Liver (tissue), 10 donors: ENCODE measurements at places on chromosomes 3 and 15. TPM values are rescaled to one million over a fixed set of nuclear protein-coding genes. Genes with fewer than 3 reads are reported as not detected.
A peak's percentile ranks its signal among the peaks of the same experiment; 100 is the strongest.

INSYN1 gene
- not detected for polyA plus RNA-seq

DNASE1L3 gene
- polyA plus RNA-seq = 201 TPM

SYNPR gene
- polyA plus RNA-seq = not detected

GOLGA6L10 gene
- 0.15 TPM for polyA plus RNA-seq

PLSCR4 gene
- polyA plus RNA-seq = 23.8 TPM

ZDHHC23 gene
- 2.5 TPM for polyA plus RNA-seq

CRTAP gene
- polyA plus RNA-seq = 26.5 TPM

LRRC58 gene
- 4.6 TPM for polyA plus RNA-seq

ITIH1 gene
- polyA plus RNA-seq = 1,193 TPM

MIX23 gene
- polyA plus RNA-seq = 19.6 TPM

GXYLT2 gene
- polyA plus RNA-seq = 0.13 TPM

SEMA7A gene
- polyA plus RNA-seq = 1.4 TPM

- no peak for DNase-seq
Measured at GRCh38 chr3:48832684-48833083, 15.0 kb downstream of the PRKAR2A start.

- no peaks in the 10 kb centered on the region for H3K27me3 ChIP-seq
- H3K36me3 ChIP-seq = no peaks in the 10 kb centered on the region
- H3K27ac ChIP-seq = no peak overlapping the region
- no peak for DNase-seq
Measured at GRCh38 chr3:41125258-41125657, 74.0 kb upstream of the CTNNB1 start.

- no peak for DNase-seq
- no peaks in the 10 kb centered on the region for H3K27me3 ChIP-seq
- peaks cover 30% of the 10 kb centered on the region for H3K4me1 ChIP-seq
- no peak overlapping the region for H3K27ac ChIP-seq
Measured at GRCh38 chr15:84797212-84797611, 19.9 kb upstream of the ALPK3 start.

- no peaks in the 10 kb centered on the region for H3K4me1 ChIP-seq
- no peaks in the 10 kb centered on the region for H3K27me3 ChIP-seq
- no peak overlapping the region for H3K4me3 ChIP-seq
- no peak for DNase-seq
- no peak overlapping the region for H3K27ac ChIP-seq
- H3K36me3 ChIP-seq = no peaks in the 10 kb centered on the region
Measured at GRCh38 chr3:155972885-155973584, 102.6 kb downstream of the GMPS start.

- no peak for DNase-seq
- peak overlapping the region; percentile 89 for H3K27ac ChIP-seq
- peaks cover 2% of the 10 kb centered on the region for H3K36me3 ChIP-seq
- H3K27me3 ChIP-seq = no peaks in the 10 kb centered on the region
- H3K4me1 ChIP-seq = peaks cover 9% of the 10 kb centered on the region
Measured at GRCh38 chr3:52537165-52537620, 788 bp downstream of the UQCC5 start.

GRCh38 chr15:29612701-29613100, 209.6 kb downstream of the TJP1 start:
- H3K36me3 ChIP-seq = no peaks in the 10 kb centered on the region
- H3K27me3 ChIP-seq = no peaks in the 10 kb centered on the region
- no peaks in the 10 kb centered on the region for H3K4me1 ChIP-seq
- H3K27ac ChIP-seq = no peak overlapping the region
- no peak for DNase-seq
- no peak overlapping the region for H3K4me3 ChIP-seq

DNA sequence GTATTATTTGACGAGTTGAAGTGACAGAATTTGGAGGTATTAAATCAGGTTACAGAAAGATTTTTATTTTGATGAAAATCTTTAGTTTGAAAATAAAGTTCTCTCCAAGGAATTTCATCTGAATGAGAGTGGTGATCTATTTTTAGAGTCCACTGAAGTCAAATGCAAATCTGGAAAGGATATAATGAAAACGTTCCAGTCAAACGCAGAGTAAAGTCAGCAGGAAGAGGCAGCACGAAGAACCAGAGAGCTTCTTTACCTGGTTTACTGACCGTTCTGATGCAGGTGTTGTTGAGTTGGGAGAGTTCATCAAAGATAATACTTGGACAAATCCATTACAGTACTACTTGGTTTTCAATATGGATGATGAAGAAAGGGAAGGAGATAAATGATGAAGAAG, 8.7 kb downstream of the P2RY14 start:
- no peaks in the 10 kb centered on the region for H3K4me1 ChIP-seq
- H3K27ac ChIP-seq = no peak overlapping the region
- H3K4me3 ChIP-seq = no peak overlapping the region
- H3K36me3 ChIP-seq = no peaks in the 10 kb centered on the region
- no peak for DNase-seq
- no peaks in the 10 kb centered on the region for H3K27me3 ChIP-seq

- DNase-seq = no peak
- no peak overlapping the region for H3K27ac ChIP-seq
- no peak overlapping the region for H3K4me3 ChIP-seq
Measured at GRCh38 chr15:59801649-59802048, 112.5 kb upstream of the BNIP2 start.

DNA sequence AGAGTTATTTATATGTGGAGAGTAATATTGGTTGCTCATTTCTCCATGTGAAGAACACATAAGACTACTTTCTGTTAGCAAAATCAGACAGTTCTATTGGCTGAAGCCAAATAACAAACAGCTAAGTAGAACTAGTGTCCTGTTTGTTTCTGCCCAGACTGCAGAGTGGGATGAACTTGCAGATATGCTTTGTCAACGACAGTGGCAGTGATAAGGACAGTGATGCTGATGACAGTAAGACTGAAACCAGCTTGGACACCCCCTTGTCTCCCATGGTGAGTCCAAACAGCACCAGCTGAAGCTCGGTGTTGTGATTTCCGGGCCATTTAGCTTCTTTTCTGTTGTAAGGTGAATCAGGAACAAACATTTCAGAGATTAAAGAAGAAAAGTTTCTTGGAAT, 102.6 kb upstream of the IL12A start:
- no peak overlapping the region for H3K4me3 ChIP-seq
- no peak for DNase-seq
- H3K27ac ChIP-seq = no peak overlapping the region
- H3K36me3 ChIP-seq = no peaks in the 10 kb centered on the region

DNA sequence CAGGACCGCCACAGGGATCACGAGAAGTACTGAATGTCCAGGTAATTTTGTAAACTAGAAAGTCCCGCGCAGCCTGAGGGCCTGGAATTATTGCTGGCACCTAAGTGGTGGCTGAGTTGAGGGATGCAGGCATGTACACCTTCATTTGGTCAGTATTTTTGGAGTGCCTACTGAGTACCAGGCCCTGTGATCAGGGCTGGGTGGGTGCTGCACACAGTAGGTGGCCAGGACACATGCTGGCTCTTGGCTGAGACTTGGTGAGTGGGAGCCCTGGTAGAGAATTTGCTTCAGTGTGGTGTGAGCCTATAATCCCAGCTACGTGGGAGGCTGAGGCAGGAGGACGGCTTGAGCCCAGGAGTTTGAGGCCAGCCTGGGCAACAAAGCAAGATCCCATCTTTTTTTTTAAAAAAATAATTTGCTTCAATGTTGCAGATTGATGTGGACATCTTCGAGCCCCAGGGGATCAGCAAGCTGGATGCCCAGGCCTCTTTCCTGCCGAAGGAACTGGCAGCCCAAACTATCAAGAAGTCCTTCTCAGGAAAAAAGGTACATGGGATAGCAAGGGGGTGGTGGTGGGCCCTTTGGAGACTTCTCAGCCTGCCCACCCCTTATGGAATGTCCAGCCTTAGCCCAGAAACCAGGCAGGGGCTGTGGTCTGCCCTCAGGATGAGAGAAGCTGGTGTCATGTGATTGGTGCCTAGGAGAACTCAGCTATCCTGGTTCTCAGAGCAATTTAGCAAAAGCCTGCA, 2.6 kb downstream of the ITIH1 start:
- no peaks in the 10 kb centered on the region for H3K27me3 ChIP-seq
- peaks cover 72% of the 10 kb centered on the region for H3K4me1 ChIP-seq
- no peak for DNase-seq

- no peak overlapping the region for H3K4me3 ChIP-seq
- peak overlapping the region; percentile 3 for H3K27ac ChIP-seq
- H3K27me3 ChIP-seq = no peaks in the 10 kb centered on the region
- DNase-seq = no peak
- H3K4me1 ChIP-seq = peaks cover 66% of the 10 kb centered on the region
Measured at GRCh38 chr3:123070510-123070909, 3.7 kb downstream of the PDIA5 start.

DNA sequence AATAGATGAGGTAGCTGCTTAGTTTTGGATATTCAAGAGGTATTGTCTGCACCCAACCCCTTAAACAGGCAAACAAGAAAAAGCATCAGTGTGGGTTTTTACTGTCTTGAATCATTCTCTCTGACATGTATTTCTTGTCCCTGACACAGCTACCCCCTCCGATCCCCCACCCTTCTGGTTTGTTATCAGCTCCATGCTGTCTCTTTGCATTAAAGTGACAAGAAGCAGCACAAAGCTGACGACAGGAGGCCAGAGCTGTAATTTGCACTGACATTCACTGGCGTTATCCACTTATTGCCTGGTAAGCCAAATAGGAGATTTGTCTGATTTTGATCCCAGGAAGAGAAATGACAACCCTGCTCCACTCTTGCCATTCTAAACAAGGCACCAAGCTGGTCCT, 83.3 kb upstream of the SNRK start:
- peaks cover 14% of the 10 kb centered on the region for H3K4me1 ChIP-seq
- no peak overlapping the region for H3K27ac ChIP-seq
- no peak overlapping the region for H3K4me3 ChIP-seq
- DNase-seq = no peak
- no peaks in the 10 kb centered on the region for H3K36me3 ChIP-seq

DNA sequence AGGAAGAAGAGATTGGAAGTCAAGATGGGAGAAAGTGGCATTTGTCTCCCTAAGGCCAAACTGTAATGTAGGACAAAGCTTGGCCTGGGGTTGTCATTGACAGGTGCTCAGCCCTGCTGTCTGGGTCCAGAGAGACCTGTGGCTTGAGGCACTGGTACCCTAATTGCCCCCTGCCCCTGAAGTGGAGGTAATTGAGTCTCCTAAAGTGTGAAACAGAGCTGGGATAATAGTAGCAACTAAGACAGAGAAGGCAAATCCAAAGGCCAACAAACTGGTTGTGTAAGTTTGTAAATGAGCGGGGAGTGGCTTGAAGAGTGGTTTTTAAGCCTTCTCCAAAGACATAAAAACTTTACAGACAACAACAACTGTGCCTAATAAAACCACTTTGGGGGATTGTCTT, 264.2 kb upstream of the ROPN1 start:
- no peak overlapping the region for H3K4me3 ChIP-seq
- no peaks in the 10 kb centered on the region for H3K4me1 ChIP-seq
- H3K27ac ChIP-seq = no peak overlapping the region
- DNase-seq = no peak
- no peaks in the 10 kb centered on the region for H3K27me3 ChIP-seq

- DNase-seq = no peak
- peak overlapping the region; percentile 10 for H3K27ac ChIP-seq
- peaks cover 1% of the 10 kb centered on the region for H3K4me1 ChIP-seq
- H3K36me3 ChIP-seq = no peaks in the 10 kb centered on the region
Measured at GRCh38 chr3:129603561-129603942, 2.9 kb downstream of the PLXND1 start.

- H3K27me3 ChIP-seq = no peaks in the 10 kb centered on the region
- H3K4me1 ChIP-seq = peaks cover 1% of the 10 kb centered on the region
- H3K36me3 ChIP-seq = peaks cover 6% of the 10 kb centered on the region
- no peak for DNase-seq
- no peak overlapping the region for H3K27ac ChIP-seq
- no peak overlapping the region for H3K4me3 ChIP-seq
Measured at GRCh38 chr3:101671014-101671413, 5.9 kb downstream of the ZBTB11 start.

- H3K27ac ChIP-seq = no peak overlapping the region
- no peak for DNase-seq
- H3K27me3 ChIP-seq = no peaks in the 10 kb centered on the region
- peaks cover 12% of the 10 kb centered on the region for H3K36me3 ChIP-seq
Measured at GRCh38 chr3:58151637-58152036, 59.1 kb downstream of the DNASE1L3 start.

GRCh38 chr3:29892976-29893554, 612.2 kb downstream of the RBMS3 start:
- DNase-seq = no peak
- no peak overlapping the region for H3K27ac ChIP-seq
- H3K4me3 ChIP-seq = no peak overlapping the region
- no peaks in the 10 kb centered on the region for H3K36me3 ChIP-seq
- H3K27me3 ChIP-seq = no peaks in the 10 kb centered on the region
- H3K4me1 ChIP-seq = no peaks in the 10 kb centered on the region

DNA sequence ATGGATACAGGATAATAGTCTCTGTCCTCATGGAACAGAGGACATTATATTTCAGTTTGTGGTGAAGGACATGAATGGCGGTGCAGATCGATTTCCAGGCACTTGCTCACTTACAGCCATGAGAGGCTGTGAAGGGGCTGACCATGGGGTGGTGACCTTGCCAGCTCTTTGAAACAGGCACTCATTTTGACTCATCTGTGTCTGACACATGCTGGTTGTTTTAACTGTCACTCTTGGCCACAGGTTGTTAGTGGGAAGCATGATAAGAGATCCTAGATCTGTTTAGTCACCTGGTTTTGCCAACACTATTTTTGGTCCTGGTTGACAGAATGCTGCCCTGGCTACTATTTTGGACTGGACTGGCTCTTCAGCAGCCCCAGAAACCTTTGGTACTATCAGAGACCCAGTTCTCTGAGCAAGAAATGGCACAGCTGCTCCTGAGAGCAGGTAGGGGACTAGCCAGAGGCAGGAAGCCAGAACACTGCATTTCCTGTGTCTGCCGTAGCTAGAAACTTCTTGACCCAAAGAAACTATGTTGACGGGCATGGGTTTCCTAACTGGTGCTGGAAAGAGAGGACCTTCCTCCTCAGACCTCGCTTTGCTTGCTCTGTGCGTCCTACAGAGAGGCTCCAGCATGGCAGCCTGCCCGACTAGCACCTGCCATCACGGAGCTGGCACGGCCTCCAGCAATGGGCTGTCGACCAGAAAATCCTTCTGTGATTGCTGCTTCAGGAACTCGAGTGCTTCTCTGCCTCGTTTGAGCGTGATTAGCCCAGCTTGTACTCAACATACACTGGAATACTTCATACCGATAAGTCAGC, 6.3 kb downstream of the PXYLP1 start:
- no peak overlapping the region for H3K27ac ChIP-seq
- no peaks in the 10 kb centered on the region for H3K27me3 ChIP-seq
- no peak overlapping the region for H3K4me3 ChIP-seq
- DNase-seq = no peak

DNA sequence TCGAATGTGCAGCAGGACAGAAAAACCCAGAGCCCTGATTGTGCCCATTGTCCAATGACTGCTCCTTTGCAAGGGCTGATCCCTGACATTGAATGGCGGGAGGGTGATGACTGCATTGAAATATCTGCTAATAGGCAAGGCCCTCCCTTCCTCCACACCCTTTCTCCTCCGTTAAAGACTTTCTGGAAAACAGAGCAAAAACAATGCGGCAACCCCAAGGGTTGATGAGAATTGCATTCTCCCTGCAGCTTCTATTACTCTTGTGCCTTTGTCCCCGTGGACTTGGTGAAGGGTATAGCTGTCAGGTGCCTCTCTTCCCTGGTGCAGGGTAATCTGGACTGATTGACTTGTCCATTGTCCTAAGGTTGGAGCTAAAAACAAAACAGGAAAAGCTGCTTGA, 71.8 kb downstream of the THSD4 start:
- no peaks in the 10 kb centered on the region for H3K36me3 ChIP-seq
- H3K4me3 ChIP-seq = no peak overlapping the region
- H3K27ac ChIP-seq = no peak overlapping the region
- no peaks in the 10 kb centered on the region for H3K27me3 ChIP-seq
